ENCODE measurements at places on chromosomes 13 and 19.

DNA sequence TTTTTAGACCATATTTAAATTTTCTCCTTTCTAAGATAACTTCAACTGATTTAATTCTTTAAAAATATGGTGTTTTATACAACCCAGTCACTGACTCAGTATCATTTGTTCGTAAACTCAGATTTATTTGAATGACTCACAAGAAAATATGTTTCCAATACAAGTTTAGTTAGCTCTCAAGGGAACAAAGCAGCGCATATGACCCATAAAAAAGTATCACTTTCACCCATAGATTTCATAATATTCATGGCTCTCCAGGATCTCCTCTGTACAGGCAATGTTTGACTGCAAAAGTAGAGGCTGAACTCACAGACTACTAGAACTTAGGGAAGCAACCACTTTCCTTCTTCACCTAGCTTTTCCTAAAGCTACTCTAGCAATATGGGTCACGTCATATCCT, 405.6 kb upstream of the PCDH9 start:
- no peak for DNase-seq

GRCh38 chr13:112127564-112128330, 60.8 kb downstream of the SOX1 start:
- no peak for DNase-seq

DNA sequence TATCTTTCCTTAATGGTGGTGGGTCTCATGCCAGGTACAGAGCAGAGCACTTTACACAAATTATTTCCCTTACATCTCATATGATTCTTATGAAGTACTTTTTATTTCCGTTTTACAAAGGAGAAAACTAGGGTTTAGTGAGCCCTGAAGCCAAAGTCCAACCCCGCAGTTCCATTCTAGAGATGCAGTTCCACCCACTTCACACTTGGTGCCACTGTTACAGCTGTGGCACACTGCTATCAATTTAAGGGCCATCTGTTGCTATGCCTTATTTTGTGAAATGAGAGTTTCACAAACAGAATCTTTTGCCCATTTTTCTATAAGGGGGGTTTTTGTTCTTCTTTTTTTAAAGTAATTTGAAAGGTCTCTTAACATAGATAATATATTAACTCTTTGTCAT, 12.9 kb downstream of the MIPEP start:
- DNase-seq, result no peak

GRCh38 chr19:18762125-18763023, 28.7 kb downstream of the COMP start:
- DNase-seq, result no peak

DNA sequence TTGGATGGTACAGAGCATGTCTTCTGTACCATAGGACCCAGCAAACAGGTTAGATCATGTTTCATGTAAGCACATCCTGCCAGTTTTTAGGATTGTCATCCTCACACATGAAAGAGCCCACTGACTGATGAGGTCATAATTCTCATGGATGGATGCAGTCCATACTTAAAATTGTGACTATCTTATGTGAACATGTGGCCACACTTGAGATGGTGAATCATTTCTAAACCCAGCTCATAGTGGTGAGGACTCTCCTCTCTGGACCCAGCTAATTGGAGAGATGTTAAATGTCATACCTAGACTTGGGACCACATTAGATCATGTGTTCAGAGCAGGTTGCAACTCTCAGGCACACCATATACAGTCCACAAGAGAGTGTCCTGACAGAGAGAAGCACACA, 24.8 kb upstream of the ZNF254 start:
- no peak for DNase-seq

DNA sequence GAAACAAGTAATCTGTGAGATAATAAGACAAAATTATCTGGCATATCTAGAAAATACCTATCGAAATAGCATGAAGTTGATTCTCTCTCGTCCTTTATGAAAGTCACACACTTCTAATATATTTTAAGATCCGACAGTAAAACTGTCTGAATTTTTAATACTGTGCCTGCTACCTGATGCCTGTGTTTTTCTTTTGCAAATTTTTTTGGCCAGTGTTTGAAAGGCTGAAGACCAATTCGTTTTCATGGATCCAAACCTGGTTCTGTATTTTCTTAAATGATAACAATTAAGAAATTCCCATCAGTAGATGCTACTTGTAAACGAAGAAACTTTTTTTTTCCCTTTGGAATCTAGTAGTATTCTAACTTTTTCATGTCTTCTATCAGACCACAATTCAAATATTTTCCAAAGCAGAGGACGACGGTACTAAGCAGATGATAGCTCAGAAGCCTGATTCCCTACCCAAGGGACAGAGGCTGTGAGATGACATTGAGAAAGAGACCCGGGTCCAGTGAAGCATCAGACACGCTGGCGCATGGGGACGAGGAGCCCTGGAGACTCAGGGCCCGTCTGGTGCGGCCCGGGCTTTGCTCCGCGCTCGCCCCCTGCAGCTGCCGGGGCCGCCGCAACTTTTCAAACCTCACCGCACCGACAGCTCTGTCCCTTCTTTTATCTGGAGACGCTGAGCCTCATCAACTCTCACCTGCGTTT, 49.5 kb upstream of the PABPC3 start:
- no peak for DNase-seq

Measured in activated T-helper 9 cell treated with anti-CD3 and anti-CD28 coated beads, Interleukin-2, amount 50 U/mL, for 16 hours (primary cell).